NCI-H1694 (cell line): ENCODE measurements at places on chromosomes 4 and X.

- no peak for DNase-seq
Observed at GRCh38 chrX:39599339-39599738, 498.4 kb downstream of the BCOR start.

GRCh38 chr4:41256740-41257256 is at the start of gene UCHL1:
UCHL1 (plus strand) TSS chr4:41256928; CDS start chr4:41256977, 49 bp downstream.
- peak; percentile 84 for DNase-seq

DNA sequence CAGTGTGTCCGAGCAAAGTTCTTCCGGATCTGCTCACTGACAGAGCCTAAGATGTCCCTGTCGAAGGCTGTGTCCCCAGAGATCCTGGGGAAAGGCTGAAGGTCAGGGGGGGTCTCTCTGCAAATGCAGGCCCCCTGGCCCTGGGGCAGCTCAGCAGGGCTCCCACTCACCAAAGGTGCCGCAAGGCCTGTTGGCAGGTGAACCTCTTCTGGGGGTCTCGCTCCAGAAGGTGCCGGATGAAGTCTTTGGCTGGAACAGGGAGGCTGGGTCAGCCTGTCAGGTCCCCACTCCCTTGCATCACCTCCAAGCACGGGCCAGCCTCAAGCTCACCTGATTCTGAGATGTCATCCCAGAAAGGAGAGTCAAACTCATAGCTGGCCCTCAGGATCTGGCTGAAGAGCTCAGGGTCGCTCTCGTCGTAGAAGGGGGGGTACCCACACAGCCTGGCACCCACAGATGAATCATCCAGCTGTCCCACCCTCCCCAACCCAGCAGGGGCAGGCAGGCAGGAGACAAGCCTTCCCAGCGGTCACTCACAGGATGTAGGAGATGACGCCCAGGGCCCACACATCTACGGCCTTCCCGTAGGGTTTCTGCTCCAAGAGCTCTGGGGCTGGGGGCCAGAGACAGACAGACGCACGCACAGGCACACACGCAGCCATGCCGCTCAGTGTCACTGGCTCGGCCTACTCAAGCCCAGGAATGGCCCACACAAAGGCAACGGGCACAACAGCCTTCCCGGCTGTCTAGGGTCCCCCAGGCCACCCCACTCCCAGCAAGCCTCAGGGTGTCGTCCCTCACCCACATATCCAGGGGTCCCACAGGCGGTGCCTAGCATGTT is 2.6 kb downstream of the PNCK start:
- DNase-seq: no peak

DNA sequence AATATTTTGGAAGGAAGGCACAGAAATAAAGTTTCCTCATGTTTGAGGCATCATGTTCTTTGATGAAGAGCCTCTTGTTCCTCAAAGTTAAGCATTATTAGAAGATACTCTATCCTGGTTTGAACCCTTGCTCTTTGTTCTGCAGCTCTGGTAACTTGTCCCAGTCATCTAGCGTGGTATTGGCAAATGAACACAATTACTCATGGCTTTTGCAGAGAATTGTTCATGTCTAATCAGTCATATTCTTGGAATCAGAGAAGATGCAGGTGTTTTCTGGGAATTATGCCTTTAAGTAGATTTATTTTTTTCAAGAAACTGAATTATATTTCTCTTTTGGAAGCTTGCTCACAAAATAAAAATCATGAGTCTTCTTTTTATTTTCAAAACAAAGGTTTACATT is 52.9 kb upstream of the HPGDS start:
- DNase-seq: no peak

DNA sequence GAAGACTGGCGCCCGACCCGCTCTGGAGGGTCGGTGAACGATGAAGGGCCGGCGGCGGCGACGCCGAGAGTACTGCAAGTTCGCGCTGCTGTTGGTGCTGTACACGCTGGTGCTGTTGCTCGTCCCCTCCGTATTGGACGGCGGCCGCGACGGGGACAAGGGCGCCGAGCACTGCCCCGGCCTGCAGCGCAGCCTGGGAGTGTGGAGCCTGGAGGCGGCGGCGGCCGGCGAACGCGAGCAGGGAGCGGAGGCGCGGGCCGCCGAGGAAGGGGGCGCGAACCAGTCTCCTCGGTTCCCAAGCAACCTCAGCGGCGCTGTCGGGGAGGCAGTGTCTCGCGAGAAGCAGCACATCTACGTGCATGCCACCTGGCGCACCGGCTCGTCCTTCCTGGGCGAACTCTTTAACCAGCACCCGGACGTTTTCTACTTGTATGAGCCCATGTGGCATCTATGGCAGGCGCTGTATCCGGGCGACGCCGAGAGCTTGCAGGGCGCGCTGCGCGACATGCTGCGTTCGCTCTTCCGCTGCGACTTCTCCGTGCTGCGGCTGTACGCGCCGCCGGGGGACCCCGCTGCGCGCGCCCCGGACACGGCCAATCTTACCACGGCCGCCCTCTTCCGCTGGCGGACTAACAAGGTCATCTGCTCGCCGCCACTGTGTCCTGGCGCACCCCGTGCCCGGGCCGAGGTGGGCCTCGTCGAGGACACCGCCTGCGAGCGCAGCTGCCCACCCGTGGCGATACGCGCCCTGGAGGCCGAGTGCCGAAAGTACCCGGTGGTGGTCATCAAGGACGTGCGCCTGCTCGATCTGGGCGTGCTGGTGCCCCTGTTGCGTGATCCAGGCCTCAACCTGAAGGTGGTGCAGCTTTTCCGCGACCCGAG is 568 bp downstream of the CHST7 start:
- DNase-seq: peak; percentile 15
